KBM-7 (cell line): ENCODE measurements at places on chromosomes 1 and 21.

DNA sequence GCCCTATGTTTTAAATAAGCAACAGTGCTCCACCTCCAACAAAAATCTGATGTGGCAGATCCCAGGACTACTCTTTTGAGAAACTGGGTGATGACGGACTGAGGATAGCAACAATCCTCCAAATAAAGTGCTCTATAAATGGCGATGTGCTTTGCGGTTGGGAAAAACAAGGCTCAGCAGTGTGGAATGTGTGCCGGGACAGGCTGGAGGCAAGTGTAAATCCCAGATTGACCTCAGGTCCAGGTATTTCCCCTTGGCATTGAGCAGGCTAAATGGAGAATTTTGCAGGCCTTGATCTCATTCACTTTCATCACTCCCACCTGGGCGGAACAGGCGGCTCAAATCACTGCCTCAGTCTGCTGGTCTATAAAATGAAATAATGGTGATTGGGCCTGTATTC lies 35.1 kb downstream of the LRRC42 start:
- no peak for DNase-seq

GRCh38 chr1:231670755-231671154 lies 44.2 kb downstream of the DISC1 start:
- no peak for DNase-seq

GRCh38 chr1:95247607-95248006 lies 13.6 kb downstream of the RWDD3 start:
- no peak for DNase-seq

GRCh38 chr1:217562229-217562878 lies 68.5 kb downstream of the GPATCH2 start:
- no peak for DNase-seq

DNA sequence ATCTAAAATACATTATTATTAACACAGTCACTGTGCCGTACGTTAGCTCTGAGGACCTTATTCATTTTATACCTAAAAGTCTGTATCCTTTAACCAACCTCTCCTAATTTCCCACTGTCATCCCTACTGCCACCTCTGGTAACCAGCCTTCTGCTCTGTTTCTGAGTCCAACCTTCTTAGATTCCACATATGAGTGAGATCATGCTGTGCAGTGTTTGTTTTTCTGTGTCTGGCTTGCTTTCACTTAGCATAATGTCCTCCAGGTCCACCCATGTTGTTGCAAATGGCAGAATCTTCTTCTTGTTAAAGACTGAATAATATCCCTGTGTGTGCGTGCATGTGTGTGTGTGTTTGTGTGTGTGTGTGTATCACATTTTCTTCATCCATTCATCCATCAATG lies 64.2 kb downstream of the ETS2 start:
- no peak for DNase-seq

DNA sequence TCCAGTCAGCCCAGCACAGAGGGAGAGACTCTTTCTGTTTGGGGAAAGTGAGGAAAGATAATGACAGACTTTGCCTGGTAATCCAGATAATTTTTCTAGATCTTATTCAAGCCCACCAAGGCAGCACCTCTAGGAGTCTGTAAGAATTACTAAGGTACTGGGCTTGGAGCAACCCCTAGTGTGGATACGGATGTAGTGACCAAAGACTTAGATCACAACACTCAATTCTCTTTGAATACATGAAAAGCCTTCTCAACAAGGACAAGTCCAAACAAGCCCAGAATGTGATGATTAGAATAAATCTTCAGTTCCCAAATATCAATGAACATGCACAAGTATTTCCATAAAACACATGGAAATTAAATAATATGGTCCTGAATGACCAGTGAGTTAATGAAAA lies 206.9 kb downstream of the MRPL39 start:
- DNase-seq: no peak

DNA sequence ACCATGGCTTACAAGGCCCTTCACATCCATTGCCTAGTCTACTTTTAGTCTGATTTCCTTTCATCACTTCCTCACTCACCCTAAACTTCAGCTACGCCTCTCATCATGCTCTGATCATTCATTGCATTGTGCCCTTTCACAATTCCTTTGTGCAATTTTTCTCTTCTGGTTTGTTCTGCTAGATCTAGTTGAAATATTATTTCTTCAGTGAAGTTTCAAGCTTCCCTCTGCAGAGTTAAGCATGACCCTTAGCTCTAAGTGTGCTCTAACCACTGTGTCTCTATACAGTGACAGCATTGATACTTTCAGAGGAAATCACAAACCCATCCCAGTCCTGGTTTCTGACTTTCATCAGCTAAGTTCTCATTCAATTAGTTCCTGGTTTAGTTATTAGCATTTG lies 166.1 kb downstream of the PLA2G4A start:
- no peak for DNase-seq

DNA sequence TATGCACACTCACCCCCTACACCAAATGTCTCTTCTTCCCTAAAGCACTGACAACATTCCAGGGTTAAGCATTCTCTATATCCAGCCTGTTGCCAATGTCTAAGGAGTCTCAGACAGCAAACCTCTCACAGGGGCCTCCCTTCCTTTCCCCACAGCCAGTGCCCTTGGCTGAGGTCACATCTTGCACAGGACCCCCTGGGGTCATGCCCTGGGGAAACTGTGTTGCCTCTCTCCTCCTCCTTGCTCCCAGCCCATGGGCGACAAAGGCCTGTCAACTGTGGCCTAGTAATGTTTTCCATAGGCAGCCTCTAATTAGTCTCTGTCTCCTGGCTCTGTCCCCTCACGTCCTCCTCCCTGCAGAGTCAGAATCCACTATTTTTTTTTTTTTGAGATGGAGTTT lies 54.6 kb downstream of the NENF start:
- no peak for DNase-seq

DNA sequence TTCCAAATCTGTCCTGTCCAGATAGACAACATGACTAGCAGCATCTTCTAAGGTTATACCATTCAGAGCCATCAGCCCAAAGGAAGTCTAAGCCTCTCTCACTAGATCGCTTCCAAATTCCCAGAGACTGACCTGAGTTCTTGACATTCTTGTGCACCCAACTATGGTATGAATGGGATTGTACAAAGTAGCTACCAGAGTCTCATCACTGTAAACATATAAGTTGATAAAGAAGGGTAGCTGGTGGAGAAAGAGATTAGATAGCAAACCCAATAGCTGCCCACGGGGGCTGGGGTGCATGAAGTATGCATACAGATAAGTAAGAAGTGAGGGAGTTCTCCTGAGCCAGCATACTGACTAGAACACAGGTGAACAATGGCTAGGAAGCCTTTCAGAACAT lies 180.0 kb downstream of the PLPP3 start:
- DNase-seq: no peak

DNA sequence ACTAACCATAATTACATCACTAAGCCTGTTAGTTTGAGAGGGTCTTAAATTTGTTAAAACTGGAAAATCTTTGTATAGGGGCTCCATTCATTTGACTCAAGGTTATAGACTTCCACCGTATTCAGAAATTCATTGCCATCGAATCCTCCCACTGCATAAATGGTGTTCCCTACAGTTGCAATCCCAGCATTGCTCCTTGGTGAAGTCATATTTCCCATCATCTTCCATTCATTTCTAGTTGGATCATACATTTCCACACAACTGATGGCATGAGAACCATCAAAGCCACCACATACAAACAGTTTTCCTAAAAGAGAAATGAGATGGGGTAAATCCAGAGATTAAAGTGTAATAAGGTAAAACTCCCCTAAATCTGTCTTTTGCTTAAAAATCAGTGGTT lies 19.1 kb downstream of the IVNS1ABP start:
- no peak for DNase-seq

GRCh38 chr1:196271212-196271947 lies 336.9 kb downstream of the KCNT2 start:
- DNase-seq: no peak

GRCh38 chr1:193537266-193538002 lies 351.0 kb upstream of the B3GALT2 start:
- DNase-seq: no peak

DNA sequence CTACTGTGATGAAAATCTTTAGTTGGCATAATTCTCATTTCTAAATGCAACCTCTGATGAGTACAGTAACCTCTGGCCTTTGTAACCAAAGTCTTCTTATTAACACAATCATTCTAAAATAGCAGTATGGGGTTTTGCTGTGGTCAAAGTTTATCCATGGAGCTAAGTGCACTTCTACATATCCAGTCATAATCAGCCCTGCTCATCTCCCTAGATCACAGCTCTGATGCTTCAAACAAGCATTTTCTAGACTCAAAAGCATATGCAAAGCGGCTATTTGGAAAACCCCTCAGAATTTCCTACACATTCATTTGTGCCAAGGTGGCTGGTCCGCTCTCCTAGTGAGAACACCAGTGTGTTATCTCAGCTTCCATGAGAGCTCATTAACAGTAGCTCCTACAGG lies 418.6 kb downstream of the MRPL39 start:
- DNase-seq: no peak

GRCh38 chr21:43343992-43344886 lies 82.7 kb downstream of the SIK1 start:
- no peak for DNase-seq

GRCh38 chr1:94698759-94699502 lies 121.2 kb upstream of the SLC44A3 start:
- DNase-seq: no peak

DNA sequence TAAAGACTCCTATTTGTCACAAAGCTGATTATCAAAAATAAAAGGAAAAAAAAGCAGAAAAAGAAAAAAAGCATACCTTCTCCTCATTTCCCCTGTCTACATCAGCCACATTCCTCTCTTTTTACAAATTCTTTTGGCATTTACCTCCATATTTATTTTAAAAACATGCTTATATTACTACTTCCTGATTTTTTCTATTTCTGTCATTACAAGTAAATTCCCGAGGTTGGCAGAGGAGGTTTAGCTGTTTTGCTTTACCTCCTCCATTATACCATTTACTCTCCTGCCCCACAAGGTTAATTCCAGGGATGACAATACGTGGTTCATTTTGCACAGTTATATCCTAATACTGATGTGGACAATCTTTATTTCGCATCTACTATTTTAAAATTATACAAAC lies 26.3 kb upstream of the CD34 start:
- DNase-seq: no peak

- no peak for DNase-seq
Measured at GRCh38 chr1:11395616-11396015, 83.3 kb upstream of the DISP3 start.

DNA sequence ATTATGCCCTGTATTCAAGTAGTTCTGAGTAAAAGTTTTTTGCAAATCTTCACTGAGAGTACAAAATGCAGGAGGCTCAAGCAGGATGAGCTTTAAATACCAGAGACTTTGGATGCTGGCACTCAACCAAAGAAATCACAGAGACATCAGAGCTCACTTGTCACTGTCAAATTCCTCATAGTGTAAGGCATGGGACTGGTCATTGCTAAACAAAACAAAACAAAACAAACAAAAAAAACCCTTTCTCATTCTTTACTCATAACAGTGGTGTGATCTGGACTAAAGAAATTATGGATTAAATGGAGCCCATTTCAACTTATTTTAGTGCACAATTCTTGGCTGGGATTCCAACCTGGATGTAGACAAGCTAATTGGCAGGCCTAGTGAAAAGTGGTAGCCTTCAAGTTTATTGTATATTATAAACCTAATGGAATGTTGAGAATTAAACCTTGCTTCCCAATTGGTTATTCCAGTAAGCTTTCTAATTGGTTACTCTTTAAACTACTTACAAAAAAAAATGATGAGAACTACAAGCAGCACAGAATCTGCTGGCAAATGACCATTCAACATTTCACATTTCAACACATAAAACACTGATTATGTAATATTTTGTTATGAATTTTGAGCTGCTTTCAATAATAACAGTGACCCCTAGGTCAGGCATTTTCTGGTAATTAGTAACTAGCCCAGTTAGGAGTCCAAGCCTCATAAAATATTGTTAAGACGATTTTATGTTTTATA lies 30.6 kb upstream of the NEK7 start:
- DNase-seq: no peak

DNA sequence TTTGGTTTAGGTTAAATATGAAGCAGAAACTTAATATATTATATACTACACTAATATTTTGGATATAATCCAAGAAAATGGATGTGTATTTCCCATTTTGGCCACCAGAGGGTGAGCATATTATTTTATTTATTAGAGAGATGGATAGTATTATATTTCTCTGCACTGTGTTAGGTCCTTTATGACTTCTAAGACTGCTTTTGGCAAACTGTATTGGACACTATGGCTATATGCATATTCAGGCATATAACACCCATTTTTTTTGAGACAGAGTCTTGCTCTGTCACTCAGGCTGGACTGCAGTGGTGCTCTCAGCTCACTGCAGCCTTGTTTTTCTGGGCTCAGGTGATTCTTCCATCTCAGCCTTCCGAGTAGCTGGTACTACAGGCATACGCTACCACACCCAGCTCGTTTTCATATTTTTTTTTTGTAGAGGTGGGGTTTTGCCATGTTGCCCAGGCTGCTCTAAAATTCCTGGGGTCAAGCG lies 17.8 kb upstream of the PGM1 start:
- DNase-seq: peak; percentile 40

- no peak for DNase-seq
Measured at GRCh38 chr21:39499156-39499555, 47.4 kb downstream of the SH3BGR start.

- DNase-seq: no peak
Measured at GRCh38 chr1:21175670-21176581, 771 bp downstream of the EIF4G3 start.

GRCh38 chr21:37181059-37181458 lies 86.1 kb downstream of the VPS26C start:
- no peak for DNase-seq

DNA sequence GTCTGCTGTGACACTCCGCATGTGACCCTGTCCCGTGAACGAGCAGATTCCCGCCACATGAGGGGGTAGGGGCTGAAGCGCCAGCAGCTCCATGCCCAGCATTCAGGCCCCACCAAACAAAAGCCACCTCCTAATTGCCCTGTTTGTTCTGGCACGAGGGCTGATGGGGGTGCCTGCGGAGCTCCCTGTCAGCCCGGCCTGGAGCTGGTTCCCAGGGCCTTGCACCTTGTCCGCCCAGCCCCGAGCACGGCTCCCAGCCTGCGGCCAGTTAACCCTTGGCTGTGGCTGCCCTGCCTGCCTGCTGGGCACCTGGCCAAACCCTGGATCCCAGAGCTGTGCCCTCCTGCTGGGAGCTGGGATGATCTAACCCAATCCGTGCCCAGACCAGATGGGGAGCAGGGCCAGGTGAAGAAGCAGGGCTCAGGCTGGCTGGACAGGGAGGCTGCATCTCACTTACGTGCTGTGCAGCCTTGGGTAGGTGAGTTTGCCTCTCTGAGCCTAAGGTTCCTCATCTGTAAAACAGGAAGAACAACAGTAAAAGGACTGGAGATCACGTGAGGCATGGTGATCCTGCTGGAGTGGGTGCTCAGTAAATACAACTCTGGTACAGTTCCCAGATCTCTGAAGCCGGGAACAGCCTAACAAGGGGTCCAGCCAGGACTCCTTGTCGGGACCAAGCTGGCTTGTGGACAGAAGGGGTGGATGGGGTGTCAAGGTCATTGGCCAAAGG lies 110.9 kb upstream of the IFFO2 start:
- no peak for DNase-seq

DNA sequence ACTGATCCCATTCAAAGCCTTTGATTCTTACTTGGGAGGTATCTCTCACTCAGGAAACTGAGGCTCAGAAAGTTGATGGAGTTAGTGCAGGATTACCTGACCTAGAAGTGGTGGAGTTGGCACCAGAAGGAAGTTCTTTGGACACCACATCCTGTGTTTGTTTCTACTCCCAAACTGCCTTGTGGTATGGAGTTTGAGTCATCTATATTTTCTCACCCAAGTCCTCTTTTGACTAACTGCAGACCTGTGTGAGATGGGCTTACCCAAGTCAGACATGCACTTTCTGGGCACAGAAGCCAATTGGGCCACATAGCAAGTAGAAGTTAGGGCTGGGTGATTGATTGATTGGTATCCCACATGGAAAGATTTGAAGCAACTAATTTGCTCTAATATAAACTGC lies 36.1 kb downstream of the FGGY start:
- peak; percentile 51 for DNase-seq
